ENCODE measurements at places on chromosomes 13 and 19.

DNA sequence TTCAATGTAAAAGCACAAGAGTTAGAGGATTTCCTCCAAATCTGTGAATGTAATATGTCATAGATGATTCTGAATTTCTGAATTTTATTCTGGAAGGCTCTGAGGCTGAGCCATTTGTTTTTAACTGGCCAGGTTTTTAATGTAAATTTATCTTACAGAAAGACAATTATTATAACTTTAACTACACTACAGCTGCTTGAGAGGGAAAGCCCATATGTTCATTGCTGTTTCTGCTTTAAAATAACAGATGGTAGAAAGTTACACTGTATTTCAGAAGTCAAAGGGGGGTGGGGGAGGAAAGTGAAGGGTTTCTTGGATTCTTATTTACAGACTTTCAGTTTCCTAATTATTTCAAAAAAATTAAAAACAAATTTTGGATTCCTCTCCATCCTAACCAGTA, 62.8 kb downstream of the DNAJC15 start:
- no peak for DNase-seq

DNA sequence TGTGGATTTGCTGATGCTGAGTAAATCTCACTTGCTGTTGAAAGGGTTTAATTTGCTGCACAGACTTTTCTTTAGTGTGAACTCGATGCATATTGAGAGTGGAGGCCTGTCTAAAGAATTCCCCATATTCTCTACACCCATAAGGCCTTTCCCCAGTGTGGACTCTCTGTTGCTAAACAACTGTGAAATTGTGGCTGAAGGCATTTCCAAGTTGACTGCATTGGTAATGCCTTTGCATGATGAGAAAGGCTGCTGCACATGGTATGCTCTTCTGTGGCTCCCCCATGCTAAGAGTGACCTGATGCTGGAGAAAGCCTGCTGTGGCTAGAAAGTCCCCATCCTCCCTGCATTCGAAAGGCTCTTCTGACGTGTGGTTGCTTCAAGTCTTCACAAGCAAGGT, 6.6 kb upstream of the ZNF599 start:
- DNase-seq, result no peak

GRCh38 chr19:32720936-32721250, 1.3 kb downstream of the TDRD12 start:
- DNase-seq, result no peak

- no peak for DNase-seq
These were observed 5.0 kb upstream of the ZNF230 start for GRCh38 chr19:43997631-43998290.

All from NCI-H1417 (cell line).